Skin of body (tissue), 3 donors: ENCODE measurements at places on chromosomes 5 and 9.
A peak's percentile ranks its signal among the peaks of the same experiment; 100 is the strongest.

DNA sequence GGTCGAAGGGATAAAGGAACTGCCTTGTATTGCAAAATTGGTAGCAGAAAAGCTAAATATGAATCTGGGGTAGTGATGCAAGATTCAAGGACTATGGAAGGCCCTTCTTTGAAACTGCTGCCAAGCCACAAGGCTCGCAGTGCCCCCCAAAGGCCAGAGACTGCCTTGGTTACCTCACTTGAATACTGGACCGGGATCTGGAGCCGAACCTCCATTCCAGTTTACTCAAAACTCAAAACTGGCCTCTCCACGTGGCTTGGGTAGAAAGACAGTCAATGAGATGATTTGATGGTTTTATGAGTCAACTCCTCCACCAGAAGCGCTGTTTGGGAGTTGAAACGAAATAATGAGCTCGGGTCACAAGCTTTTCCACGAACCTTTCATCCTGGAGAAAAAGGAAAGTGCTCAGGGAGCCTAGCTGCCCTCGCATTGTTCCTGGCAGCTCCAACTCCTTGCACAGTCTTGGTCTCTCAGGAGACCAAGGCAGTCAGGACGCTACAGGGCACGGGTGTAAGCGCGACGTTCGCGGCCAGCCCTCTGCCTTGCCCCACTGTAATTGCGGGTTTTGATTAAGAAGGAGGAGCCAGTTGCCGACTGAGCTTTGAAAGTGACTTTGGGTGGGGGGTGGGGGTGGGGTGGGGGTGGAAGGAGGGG, 2.8 kb downstream of the ST8SIA4 start:
- no peak for DNase-seq

- DNase-seq: no peak
These were observed 10.6 kb upstream of the POMT1 start for GRCh38 chr9:131492070-131492469.

- DNase-seq: no peak
These were observed 654.5 kb downstream of the CETN3 start for GRCh38 chr5:89755024-89755423.

DNA sequence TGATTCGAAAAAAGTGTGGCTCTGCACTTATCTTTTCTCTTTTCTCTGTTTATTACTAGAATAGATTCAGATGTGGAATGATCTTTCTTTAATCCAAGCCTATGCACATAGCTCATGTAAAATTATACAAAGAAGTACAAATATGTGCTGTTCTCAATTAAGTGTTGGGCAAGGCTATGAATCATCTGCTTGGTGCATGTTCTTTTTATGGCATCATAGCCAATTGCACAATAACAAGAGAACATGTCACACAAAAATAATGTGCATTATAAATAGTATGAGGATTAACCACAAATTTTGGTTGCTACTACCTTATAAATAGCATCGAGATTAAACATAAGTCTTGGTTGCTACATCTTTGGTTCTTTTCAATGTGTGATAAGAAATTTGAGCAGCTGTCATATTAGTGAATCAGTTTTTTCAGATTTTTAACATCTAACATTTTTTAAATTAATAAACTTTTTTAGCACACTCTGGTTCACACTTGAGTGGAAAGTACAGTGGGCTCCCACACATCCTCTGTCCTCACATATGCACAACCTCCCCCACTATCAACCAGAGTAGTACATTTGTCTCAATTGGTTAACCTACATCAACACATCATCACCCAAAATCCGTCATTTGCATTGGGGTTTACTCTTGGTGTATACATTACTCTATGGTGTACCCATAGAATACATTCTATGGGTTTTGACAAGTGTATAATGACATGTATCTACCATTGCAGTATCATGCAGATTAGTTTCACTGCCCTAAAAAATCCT, 6.8 kb upstream of the RECK start:
- peak; percentile 92 for DNase-seq

- DNase-seq: no peak
These were observed 4.4 kb upstream of the CREBRF start for GRCh38 chr5:173051746-173052145.

GRCh38 chr9:35651956-35652828, 1.5 kb upstream of the SIT1 start:
- no peak for DNase-seq
